Naive thymus-derived CD4-positive, alpha-beta T cell (primary cell): ENCODE measurements at places on chromosomes 3 and 15.

- no peak for DNase-seq
- H3K27me3 ChIP-seq = no peaks in the 10 kb centered on the region
- H3K27ac ChIP-seq = no peak overlapping the region
- no peaks in the 10 kb centered on the region for H3K36me3 ChIP-seq
Observed at GRCh38 chr15:80500021-80500420, 95.8 kb downstream of the ARNT2 start.

DNA sequence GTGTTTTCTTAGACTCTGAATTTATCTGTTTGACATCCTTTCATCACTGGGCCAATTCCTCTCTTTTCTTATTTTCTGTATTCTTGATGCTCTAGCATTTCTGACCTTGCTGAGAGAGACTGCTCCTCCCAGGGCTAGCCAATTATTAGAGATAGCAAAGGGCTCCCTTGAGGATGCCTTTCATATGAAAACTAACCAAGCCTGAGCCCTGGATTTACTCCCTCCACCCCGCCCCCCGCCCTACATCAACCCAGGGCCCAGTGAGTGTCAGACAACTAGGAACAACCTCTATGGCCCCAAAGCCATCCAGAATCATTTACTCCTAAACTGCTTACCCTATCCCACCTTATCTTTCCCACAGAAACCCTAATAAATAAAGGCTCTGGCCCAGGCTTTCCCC is 69.7 kb upstream of the LARS2 start:
- no peak for DNase-seq
- no peak overlapping the region for H3K4me3 ChIP-seq
- no peaks in the 10 kb centered on the region for H3K36me3 ChIP-seq
- H3K27ac ChIP-seq = no peak overlapping the region

DNA sequence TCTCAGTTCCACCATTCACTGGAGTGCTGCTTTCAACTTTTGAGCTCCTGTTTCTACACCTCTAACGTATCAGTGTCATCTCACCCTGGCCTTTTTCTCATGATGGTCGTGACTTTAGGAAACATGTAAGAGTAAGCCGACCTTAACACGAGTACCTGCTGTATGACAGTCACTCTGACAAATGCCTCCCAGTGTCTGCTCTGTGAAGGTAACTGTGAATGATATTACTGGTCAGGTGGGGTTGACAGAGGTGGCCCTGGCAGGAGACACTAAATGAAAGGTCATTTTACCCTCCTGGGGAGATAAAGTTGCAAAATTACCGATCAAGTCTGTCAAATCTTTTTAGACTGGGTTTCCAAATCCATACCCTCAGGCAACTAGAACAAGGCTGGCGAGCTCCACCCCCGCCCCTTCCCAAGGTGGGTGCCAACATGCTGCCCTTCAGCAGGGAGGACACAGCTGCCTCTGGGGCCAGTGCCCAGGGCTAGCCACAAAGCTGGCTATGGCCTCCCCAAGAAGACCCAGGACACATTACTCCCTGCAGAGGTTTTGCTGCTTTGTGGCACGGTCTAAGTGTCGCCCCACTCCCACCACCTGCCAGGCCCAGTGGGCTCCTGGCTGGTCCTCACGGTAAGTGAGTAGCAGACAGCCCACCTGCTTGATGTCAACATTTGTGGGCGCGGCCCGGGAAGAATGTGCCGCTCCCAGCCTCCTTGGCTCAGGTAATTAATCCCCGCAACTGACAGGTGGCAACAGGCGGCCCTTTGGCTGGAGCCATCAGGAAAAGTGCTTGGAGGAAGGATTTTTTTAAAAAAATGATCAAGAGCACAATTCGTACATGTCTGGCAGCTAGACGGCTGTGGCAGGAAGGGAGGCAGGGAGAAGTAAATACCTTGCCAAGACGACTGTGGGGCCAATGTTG is 211.8 kb downstream of the TP63 start:
- H3K27me3 ChIP-seq = no peaks in the 10 kb centered on the region
- H3K4me3 ChIP-seq = no peak overlapping the region
- no peaks in the 10 kb centered on the region for H3K4me1 ChIP-seq
- no peak overlapping the region for H3K27ac ChIP-seq
- no peaks in the 10 kb centered on the region for H3K36me3 ChIP-seq

DNA sequence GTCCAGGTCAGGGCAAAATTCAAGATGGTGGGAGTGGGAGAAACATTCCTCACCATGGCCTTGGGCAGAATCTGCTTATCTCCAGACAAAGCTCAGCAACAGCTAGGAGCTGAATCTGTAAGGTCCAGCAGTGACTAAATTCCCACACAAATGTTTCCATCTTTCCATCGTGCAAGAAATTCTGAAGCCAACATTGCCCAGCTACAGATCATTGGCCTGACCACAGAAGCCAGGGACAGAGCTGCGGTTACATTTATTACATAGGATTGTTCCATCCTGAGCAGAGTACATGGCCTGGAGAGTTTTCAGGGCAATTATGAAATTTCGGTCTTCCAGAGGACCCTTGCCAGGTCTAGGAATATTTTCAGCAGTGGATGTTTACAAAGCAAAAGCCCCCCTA is 100.3 kb downstream of the LIPC start:
- no peak overlapping the region for H3K4me3 ChIP-seq
- DNase-seq = no peak
- no peaks in the 10 kb centered on the region for H3K27me3 ChIP-seq
- H3K4me1 ChIP-seq = no peaks in the 10 kb centered on the region
- no peaks in the 10 kb centered on the region for H3K36me3 ChIP-seq

DNA sequence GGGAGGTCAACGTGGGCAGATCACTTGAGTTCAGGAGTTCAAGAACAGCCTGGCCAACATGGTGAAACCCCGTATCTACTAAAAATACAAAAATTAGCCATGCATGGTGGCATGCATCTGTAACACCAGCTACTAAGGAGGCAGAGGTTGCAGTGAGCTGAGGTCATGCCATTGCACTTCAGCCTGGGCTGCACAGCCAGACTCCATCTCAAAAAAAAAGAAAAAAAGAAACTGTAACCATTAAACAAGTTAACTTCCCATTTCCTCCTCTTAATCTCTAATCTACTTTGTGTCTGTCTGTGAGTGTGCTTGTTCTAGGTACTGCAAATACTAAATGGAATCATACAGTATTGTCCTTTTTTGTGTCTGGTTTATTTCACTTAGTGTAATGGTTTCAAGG is 2.7 kb downstream of the RBM6 start:
- H3K4me3 ChIP-seq = no peak overlapping the region
- no peaks in the 10 kb centered on the region for H3K36me3 ChIP-seq
- no peak overlapping the region for H3K27ac ChIP-seq
- no peaks in the 10 kb centered on the region for H3K27me3 ChIP-seq
- peaks cover 8% of the 10 kb centered on the region for H3K4me1 ChIP-seq

GRCh38 chr15:25597571-25597970 is 158.7 kb upstream of the UBE3A start:
- H3K4me1 ChIP-seq = no peaks in the 10 kb centered on the region
- no peak overlapping the region for H3K4me3 ChIP-seq
- no peak overlapping the region for H3K27ac ChIP-seq
- H3K27me3 ChIP-seq = no peaks in the 10 kb centered on the region
- no peaks in the 10 kb centered on the region for H3K36me3 ChIP-seq
- DNase-seq = no peak
